CD4-positive, alpha-beta T cell treated with Interleukin-6 at 100 ng/mL for 8 hours (primary cell): ENCODE measurements at places on chromosomes 4 and X.

GRCh38 chr4:22071749-22072148 lies 123.2 kb upstream of the KCNIP4 start:
- no peak for DNase-seq

DNA sequence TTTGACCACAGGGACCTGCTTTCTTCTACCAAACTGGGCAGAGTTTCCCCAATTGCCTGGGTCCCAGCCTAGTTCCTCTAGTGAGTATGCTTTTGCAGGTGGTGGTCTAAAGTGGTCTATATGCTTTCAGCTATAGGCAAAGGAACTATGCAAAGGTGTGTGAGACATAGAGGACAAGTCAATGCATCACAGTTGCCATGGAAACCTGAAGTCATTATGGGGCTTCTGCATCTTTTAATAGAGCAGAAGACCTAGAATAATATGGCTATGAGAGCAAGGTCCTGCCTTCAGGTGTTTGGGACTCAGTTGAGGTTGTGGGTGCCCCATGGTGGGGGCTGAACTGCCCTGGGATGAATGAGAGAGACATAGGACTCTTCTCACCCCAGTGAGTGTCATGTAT lies 92.1 kb upstream of the RAB40AL start:
- DNase-seq: no peak

- no peak for DNase-seq
Observed at GRCh38 chrX:16788477-16788876, 2.2 kb downstream of the TXLNG start.

- no peak for DNase-seq
Observed at GRCh38 chr4:159197260-159197884, 94.5 kb downstream of the RAPGEF2 start.

DNA sequence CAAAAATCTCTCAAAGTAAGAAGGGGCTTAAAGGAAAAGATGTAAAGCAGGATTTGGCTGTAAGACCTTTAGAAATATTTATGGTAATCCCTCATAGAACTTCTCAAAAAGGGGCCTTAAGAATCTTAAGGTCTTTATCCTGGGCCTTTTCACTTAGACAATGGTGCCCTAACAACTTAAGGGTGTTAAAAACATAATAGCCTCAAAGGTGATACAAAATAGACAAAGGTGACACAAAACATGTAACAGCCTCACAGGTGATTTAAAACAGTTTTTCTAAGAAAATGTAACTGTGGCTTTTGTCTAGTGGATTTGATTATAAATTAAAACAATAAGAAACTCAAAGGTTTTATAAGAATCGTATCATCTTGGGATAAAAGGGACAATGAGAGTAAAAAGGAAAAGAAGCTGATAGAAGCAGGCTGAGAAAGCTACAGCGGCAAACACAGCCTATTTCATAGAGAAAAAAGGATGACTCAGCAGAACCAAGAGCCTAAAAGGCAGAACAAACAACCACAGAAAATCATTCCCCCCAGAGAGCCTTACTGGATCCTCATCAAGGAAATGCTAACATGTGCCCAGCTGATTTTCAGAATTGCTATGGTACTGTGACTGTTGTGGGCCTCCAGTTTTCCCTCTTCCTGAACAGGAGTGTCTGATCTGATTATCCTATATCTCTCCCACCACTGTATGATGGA lies 164.3 kb downstream of the STPG2 start:
- DNase-seq: no peak

DNA sequence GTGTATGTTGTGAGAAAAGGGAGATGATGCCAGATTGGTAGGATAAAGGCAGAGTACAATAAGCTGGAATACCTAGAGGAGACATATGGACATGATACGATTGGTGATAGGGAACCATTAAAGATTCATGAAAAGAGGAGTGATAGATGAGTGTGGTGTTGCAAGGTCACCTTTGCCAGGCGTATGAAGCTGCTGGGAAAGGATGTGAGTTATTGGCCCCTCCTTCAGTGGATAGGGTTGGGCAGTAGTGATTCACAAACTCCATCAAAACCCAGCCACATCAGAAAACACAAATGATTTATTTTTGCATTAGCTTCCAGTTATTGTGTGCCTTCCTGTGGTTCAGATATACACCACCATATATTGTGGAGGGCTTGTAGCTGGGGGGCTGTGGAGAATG lies 34.3 kb downstream of the TMEM164 start:
- DNase-seq: no peak

DNA sequence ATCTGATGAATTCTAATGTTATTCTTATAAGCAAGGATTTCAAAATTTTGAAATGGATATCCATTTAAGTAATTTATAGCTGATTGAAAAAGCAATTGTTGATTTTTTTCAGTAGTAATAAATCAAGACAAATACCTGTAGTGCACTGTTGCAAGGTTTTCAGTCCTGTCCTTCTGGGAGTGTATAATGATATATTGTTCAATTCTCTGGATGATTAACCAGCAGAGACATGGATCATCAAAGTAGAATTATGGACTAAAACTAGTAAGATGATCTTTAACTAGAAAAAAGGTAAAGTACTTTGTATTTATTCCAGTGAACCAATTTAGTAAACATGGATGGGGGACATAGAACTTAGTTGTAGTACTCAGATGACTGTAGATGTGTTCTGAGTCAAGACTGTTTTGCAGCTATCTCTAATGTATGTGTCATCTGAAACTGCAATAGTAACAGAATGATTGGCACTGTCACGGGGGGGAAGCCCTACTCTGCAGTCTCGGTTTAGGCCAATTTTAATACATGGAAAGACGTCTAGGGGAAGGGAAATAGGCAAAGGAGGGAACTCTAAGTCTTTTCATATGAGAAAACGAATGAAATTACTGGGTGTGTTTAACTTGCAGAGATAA lies 121.9 kb downstream of the GLRA3 start:
- DNase-seq: no peak

DNA sequence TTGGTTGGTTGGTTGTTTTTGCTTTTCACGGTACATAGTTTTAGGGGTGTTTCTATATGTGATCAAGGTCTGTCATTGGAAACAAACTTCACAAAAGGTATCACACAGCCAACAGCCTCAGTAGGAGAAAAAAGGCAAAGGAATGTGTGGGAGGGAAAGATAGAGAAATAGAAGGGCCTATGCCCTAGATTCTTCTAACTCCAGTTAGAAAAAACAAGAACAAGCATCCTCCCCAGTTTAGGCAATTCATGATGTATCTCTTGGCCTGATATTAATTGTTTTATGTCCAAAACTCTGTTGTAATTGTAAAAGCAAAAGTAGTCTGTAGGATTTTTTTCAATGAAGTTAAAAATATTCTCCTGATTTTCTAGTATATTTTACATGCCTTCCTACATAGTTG lies 192.4 kb upstream of the EDNRA start:
- DNase-seq: no peak

DNA sequence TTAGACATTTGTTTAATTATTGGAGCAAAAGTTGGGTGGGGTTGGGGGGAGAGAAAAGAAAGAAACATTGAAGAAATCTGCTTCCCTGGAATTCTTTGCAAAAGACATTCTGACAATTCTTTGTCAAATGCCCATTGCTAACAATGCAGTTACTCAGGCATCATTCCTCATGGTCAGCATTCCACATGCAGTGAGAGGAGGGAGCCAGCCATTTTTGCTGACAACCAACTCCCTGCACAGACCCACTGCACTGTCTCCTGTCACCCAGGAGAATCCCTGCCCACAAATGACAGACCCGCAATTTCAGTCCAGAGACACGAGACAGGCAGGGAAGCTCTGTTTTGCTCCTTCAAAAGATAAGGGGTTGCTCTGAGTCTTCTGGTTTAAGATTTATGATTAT lies 985.1 kb upstream of the SLIT2 start:
- DNase-seq: no peak

GRCh38 chr4:7077371-7077770 lies 9.5 kb upstream of the GRPEL1 start:
- no peak for DNase-seq

DNA sequence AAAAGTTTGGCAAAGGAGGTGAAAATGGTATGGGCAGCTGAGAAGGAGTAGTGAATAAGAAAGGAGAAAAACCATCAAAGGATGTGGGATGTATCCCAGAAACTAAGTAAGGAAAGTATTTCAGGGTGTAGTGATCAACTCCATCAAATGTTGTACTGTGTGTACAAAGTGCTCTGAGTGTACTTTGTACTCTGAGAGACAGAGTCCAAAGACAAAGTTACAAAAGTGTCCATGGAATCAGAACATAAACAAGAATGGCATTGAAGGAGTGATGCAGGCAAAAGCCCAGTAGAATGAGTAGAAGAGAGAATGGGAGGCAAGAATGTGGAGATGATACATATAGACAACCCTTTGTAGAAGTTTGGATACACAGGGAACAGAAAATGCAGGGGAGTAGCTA lies 12.3 kb upstream of the PGRMC1 start:
- DNase-seq: no peak

- no peak for DNase-seq
Observed at GRCh38 chr4:105989485-105990242, 94.4 kb downstream of the NPNT start.

DNA sequence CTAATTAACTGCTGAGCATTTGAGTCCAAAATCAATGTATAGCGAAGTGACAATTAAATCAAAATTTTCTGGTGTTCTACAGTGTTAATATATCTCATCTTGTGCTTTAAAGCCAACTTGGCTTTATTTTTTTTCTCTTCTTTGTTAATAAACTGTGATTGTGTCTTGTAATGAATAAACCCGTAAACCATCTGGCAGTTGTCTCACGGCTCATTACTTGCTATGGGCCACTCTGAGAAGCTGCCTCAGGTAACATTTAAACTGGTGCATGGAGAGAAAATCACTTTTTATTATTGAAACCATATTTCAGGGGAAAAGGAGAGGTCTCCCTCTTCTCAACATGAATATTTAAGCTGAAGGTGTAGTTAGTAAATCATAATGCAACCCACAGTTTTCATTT lies 694.0 kb downstream of the KCTD8 start:
- no peak for DNase-seq

DNA sequence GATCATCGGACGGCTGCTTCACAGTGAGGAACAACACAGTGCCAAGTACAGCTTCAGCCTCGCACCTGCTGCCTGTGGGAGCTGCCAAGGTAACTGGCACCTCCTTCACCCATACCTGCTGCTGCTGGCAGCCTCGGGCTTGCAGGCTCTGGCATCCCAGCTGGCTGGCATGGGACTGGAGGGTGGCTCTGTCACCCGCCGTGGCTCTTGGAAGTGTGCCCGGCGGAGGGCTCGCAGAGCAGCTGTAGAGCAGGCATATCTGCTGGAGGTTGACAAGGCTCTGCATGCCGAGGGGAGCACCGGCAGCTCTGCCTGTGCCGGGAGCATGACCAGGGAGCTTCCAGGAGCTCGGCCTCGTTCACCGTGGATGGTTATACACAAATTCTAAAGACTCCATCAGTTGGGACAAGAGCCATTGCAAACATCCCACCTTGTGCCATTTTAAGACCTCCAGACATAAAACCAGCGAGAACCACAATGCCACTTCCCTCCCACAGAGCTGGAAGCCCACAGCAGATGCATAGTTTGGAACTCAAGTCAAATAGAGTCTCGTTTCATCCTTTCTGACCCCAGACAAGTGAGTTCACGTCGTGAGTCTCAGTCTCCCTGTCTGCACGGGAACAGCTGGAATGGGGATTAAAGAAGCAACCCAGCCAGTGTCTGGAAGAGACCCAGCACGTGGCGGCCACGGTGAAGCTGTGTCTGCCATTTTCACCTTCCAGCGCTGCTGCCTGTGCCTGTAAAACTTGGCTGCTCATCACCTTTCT lies 84.3 kb upstream of the PSAPL1 start:
- DNase-seq: no peak

- no peak for DNase-seq
Observed at GRCh38 chr4:74097631-74098426, 1.2 kb downstream of the CXCL2 start.
